ENCODE measurements at places on chromosomes 13 and 19.

DNA sequence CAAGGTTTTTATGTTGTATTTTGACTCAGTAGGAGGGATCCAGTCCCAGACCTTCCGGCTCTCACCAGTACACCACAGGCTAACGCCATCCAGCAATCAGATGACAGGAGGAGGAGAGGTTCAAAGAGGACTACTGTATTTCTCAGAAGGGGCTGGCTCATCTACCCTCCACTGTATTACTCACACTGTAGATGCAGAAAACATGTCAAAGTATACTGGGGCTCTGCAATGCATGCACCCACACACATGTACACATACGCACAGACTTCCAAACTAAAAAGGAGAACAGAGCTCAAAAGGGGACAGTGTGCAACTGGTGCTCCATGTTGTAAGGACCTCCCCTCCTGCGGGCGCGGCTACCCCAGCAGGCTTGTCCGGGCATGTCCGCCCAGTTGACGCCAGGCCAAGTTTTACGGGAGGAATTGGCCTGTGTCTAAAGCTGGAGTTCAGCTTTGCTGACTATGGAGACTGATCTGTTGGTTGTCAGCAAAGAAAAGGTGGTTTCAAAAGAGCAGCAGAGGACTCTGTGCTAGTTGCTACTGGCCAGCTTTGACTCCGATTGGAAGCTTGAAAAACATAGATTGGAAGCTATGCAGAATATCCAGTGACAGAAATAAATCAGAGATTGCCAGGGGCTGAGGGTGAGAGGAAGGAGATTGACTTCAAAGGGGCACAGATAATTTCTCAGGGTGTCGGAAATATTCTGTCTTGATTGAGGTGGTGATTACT, 314.2 kb downstream of the DLEU7 start:
- DNase-seq, result no peak

GRCh38 chr13:106530980-106531481, 4.4 kb downstream of the EFNB2 start:
- DNase-seq, result no peak

DNA sequence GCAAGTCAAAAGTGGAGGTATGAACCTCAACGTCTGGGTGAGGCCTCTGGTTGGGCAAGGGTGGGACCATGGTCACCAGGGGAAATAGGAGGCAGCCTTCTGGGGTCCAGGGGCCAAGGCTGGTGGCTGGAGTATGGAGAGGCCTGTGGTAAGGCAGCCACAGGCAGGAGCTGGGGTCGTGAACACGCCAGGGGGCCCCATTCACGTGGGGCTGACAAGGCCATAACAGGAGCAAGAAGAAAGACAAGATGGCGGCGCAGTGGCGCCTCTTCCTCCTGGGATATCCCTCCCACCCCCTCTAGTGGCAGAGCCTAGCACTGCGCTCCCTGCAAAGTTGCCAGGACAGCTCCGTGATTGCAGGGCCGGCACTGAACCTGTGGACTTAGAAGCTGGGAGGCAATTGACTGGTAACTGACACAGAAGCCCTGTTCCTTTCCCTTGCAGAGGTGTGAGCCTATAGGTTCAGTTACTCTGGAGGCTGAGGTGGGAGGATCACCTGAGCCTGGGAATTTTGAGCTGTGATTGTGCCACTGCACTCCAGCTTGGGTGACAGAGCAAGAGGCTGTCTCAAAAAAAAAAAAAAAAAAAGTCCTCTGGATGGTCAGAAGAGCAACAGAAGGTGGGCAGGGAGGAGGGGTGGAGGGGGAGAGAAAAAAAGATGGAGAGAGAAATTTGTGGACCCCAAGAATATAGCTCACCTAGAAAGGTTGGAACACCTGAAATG, 19.7 kb upstream of the EDDM13 start:
- DNase-seq, result peak; percentile 82

GRCh38 chr13:36377826-36378468, 31.8 kb upstream of the SPART start:
- DNase-seq, result no peak

DNA sequence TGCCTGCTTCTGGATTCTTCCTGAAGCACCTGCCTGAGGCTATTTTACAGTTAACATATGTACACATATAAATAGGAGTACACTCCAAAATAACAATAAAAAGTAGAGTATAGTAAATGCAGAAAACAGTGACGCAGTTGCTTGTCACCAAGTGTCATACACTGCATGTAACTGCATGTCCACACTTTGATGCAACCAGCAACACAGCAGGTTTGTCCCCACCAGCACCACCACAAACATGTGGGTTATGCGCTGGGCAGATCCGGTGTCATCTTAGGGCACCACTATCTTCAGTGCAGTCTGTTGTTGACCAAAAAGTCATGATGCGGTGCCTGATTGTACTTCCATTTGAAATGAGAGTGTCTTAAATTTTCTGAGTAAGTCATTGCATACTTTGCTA, 51.3 kb downstream of the COL4A2 start:
- DNase-seq, result no peak

DNA sequence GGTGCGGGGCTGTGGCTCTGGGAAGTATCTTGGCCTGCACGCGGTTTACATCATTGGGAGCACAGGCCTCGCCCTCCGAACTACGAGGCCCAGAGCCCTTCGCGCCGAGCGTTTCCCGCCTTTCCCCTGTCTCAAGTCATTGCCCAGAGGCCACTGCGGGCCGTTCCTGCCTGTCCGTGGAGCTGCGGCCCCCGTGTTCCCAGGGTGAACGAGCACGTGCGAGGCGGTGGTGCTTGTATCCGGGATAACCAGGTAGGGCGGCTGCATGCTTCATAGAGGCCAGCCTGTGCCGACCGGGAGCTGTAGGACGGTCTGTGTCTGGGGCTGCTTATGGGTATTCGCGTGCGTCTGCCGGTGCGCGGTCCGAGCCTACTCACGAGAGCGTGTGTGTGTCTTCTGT, 32.5 kb downstream of the ZNF527 start:
- DNase-seq, result no peak

DNA sequence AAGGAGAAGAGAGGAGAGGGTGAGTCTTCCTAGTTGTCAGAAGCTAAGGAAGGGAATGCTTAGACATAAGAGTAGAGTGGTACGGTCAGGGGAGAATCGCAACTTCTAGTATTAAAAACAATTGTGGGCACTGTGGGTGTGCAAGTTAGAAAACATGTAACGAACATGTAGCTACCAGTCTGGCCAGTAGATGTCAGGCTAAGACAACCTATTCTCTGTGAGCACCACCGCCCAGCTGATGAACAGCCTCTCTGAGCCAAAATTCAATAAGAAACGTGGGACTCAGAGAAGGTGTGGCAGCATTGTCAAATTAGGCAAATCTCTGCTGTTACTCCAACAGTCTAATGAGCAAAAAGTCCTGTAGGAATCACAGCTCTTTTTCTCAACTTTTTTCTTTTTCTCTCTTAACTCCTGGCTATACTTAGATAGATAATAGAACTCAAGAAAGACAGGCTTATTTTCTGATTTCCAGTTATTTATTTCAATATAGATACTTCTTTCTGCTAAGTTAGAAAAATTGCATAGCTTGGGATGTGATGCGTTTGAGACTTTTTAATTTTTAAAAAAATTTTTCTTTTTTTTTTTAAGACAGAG, 186.2 kb downstream of the USP12 start:
- DNase-seq, result peak; percentile 51

DNA sequence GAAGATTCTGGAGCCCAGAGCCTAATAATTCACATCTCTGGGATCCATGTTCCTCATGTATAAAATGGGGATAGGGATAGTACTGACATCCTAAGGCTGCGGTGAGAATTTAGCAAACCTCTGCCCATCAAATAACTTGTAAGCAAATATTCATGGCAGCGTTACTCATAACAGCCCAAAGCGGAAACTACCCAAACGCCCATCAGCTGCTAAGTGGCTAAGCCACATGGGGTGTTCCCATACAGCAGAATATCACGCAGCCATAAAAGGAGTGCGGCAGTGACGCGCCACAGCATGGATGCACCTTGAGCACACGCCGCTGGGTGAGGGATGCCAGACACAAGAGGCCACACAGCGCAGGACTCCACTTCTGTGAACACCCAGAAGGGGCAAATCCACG, 19.7 kb downstream of the VRK3 start:
- no peak for DNase-seq

GRCh38 chr13:34474187-34474868, 467.7 kb upstream of the NBEA start:
- DNase-seq, result no peak

DNA sequence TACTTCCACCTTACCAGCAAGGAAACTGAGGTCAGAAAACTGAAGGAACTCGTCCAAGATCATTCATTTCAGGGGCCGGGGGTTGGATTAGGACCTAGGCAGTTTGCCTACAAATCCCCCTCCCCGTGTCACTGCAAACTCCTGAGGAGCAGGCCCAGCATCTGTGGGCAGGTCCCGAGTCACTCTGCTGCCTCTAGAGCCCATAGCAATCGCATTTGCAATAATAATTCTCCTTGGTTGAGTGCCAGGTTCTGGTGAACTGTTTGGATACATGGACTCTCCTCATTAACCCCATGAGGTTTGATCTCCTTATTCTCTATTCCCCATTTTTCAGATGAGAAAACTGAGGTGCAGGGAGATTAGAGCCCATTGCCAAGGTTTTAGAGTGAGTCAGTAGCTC, 903 bp downstream of the PIN1 start:
- DNase-seq, result no peak

DNA sequence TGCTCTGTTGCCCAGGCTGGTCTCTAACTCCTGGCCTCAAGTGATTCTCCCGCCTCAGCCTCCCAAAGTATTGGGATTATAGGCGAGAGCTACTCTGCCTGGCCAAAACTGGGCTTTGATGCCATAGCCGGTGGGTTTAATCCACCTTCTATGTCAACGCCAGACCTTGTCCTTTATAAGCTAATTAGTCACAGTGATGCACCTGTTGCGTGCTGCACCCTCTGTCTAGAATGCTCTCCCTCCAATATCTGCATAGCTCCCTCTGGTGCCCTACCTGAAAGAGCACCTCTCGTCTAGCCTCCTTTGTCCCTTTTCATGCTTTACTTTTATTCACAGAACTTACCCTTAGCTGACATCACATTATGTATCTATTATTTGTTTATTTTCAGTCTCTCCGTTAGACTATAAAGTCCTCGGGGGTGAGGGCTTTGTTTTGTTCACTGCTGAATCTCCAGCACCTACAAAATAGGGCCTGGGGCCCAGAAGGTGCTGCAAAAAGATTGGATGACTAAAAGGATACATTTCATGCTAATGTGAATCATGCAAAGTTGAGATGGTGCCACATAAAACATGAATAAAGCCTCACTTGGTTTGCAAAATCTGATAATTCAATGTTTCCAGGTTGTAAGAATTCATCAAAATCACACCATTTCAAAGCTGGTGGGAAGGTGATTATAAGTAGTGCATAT, 148.1 kb downstream of the USP12 start:
- no peak for DNase-seq

DNA sequence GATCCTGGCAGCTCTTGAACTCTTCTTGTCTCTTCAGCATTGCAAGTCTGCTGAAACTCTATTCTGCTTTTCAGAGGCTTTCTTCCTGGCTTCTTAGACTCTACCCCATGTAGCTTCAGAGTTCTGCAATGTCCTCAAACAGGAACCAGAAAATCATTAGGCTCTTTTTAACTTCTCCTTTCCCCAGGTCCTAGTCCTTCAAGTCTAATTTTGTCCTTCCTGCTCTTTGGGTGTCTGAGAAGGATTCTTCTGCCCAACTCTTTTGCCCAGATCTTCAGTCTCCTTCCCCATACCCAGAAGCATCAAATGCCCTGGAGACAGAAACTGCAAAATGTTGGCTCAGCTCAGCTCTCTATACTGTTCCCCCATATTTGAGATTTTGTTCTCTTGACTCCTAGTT, 50.0 kb upstream of the CALM3 start:
- no peak for DNase-seq

- no peak for DNase-seq
Measured at GRCh38 chr13:109412283-109412901, 374.0 kb downstream of the IRS2 start.

GRCh38 chr19:2215281-2215751, 20.8 kb downstream of the PLEKHJ1 start:
- DNase-seq, result no peak

DNA sequence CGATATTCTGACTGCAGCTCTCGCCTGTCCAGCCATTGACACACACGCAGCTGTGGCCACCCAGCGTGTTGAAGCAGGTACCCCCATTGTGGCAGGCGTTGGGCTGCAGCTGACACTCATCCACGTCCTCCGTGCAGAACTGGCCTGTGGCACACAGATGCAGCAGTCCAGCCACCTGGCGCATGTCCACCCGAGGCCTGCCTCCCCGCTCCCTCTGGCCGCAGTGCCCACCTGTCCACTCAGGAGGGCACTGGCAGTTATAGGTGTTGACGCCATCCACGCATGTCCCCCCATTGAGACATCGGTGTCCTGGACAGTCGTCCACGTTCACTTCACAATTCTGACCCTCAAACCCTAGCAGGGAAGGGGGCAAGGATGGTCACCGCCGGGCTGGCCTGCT, 9.3 kb downstream of the NOTCH3 start:
- DNase-seq, result no peak

- peak; percentile 54 for DNase-seq
Measured at GRCh38 chr13:44249431-44249836, 124.2 kb upstream of the SERP2 start.

DNA sequence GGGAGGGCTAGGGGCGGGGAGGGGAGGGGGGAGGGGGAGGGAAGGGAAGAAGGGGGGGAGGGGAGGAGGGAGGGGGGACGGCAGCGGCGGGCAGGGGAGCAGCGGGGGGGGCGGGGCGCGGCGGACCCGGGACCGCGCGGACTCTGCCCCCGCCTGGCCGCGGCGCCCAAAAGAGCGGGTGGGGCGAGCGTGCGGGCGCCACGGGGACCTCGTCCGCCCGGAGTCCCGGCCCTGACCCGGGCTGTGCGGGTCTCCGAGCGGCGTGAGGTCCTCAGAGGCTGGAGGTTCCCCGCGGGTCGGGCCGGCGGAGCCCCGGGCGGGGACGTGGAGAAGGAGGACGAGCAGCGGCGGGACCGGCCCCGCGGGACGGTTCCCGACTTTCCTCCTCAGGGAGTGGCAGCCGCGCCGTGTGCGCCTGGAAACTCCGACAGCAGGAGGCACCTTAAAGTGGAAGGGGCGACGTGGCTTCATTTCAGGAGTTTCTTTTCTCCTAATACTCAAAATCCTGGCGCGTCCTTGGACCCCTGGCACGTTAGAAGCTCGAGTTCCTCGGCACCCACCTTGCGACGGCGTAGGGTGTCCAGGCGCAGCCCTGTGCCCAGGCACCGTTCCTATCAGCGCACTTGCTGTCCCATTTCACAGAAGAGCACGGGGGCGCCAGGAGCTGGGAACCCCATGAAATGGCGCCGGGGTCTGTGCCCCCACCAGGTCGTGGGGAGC, 518 bp upstream of the PLPP2 start:
- peak; percentile 28 for DNase-seq

DNA sequence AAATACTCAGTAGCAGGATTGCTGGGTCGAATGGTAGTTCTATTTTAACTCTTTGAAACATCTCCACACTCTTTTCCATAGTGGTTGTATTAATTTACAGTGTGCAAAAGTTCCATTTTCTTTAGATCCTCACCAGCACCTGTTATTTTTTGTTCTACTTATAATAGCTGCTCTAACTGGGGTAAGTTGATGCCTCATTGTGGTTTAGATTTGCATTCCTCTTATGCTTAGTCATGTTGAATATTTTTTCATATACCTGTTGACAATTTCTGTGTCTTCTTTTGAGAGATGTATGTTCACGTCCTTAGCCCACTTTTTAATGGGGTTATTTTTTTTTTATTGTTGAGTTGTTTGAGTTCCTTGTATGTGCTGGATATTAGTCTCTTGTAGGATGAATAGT, 144.6 kb downstream of the NBEA start:
- no peak for DNase-seq
